ENCODE measurements at places on chromosomes 2 and 18.
A peak's percentile ranks its signal among the peaks of the same experiment; 100 is the strongest.

- DNase-seq, result no peak
Measured at GRCh38 chr2:71830497-71831192, 317.0 kb downstream of the CYP26B1 start.

DNA sequence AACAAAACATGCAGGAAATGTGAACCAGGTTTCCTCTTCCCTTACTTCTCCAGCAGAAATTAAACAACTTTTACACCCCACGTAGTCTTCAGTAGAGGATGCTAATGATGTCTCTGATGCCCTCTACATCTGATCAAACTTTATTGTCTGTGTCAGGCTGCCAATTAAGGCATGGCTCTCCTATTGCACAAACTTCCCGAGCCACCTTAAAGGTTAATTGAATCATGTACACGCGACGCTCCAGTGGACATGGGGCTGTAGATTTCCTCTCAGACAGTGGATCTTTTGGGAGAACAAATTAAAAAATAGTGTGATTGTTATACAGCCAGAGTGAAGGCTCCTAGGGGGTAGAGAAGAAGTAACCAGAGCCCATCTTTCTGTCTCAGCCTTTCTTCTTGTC, 301.6 kb downstream of the SMAD2 start:
- no peak for DNase-seq

- DNase-seq, result no peak
Measured at GRCh38 chr2:42196070-42196402, 26.9 kb downstream of the EML4 start.

GRCh38 chr2:29706171-29706720, 215.1 kb downstream of the ALK start:
- DNase-seq, result no peak

DNA sequence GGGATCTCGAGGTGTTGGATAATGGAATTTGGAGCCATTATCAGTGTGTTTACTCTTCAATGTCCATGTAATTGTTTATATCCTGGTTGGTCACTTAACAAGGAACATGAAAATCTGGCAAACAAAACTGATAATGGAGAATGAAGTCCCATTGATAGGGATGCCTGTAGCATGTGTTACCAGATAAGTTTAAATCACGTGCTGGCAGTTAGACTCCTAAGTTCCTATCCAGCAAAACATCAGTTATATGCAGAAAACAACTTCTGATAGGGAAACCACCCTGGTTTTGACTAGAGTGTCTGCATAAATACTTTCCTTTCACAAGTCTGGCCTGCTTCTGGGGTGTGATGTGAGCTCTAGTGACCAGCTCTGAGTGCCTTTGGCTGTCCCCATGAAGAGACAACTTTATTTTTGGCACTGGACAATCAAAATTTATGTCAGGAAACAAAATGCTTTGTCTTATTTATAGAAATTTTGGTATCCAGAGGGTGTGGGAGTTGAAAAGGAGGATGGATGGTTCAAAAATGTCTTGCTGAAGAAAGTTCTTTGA, 82.0 kb downstream of the FHOD3 start:
- DNase-seq, result no peak

DNA sequence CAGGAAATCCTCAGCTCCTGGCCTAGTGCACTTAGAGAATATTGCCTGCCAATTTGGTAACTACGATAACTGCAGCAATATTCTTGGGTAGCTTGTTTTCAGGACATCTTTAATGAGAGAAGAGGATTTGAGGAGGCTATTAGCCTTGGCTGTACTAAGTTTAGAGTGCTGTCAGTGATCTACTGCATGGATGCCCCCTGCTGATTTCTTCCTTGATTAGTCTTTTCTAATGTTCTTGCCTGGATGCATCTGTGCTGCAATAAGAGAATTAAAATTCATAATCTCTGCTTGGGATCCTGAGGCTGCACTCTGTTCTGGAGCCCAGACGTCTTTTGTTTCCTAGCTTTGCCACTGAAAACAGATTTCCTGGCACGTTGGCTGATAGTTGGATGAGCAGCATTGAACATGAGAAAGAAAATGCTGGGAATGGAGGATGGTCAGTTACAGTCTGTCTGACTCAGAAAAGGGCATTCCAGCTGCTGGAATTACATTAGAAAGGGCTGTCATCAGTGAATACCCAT, 115.4 kb downstream of the CCDC85A start:
- no peak for DNase-seq

DNA sequence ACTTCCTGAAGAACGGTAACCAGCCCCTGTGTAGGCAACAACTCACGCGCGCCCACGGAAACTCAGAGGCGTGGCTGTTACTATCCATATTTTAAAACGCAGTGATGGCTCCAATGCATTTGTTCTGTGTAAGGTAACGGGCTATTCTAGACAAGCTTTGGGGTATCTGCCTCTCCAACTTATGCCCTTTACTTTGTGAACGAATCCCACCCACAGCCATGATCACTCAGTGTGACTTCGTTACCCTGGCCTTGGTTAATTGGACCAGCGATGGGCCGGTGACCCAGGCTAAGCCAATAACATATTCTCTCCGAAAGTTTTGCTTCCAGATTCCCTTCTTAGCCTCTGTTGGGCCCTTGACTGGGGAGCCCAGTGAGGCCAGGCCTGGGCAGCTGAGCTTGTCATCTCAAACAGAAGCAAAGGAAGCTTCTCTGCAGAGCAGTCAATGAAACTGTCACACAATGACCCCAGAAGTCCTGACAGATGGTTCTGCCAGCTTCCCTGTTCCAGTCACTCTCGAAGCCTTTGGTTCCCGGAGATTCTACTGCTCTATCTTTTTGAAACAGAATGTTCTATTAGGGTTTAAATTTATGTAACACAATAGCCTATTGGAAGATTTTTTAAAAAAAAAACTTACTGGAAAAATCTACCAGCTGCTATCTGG, 30.7 kb upstream of the ROCK2 start:
- DNase-seq, result no peak

- DNase-seq, result no peak
Measured at GRCh38 chr2:68900496-68901198, 29.4 kb upstream of the BMP10 start.

DNA sequence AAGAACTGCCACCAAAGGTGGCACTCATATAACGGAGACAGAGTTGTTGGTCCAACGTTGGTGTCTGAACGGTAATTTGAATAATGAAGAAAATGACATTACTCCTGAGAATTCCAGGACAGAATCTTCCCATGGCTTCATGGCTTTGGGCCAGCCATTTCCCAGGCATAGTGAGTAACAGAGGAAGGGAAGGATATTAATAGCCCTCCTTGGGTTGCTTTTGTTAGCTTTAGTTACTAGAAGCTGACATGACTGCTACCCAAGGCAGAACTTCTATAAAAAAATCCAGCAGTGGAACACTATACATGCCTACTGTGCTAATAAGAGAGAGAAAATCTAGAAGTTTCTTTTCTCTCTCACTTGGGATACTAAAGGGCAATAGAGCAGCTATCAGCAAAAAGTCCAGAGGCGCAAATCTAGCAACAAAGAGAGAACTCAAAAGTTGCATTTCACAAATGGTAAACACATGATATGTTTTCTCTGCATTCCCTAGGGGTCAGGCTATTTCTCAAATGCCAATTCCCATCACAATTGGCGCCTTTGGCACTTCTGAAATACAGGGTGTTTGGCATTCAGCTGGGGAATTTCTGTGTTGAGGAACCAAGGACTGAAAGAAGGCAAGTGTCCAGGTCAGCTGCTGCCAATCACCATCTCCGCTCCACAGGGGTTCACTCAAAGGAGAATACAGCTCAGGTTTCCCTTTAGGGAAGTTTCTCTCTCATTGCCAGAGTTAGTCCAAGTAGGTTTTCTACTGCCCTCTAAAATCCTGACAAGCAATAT, 160.8 kb upstream of the KYNU start:
- DNase-seq, result no peak

GRCh38 chr18:78994531-78994930, 14.9 kb downstream of the SALL3 start:
- DNase-seq, result no peak

- no peak for DNase-seq
Measured at GRCh38 chr2:27281855-27282559, at the start of gene TRIM54. Gene TRIM54 (plus strand): TSS chr2:27282429. CDS start chr2:27282732, 303 bp downstream.

DNA sequence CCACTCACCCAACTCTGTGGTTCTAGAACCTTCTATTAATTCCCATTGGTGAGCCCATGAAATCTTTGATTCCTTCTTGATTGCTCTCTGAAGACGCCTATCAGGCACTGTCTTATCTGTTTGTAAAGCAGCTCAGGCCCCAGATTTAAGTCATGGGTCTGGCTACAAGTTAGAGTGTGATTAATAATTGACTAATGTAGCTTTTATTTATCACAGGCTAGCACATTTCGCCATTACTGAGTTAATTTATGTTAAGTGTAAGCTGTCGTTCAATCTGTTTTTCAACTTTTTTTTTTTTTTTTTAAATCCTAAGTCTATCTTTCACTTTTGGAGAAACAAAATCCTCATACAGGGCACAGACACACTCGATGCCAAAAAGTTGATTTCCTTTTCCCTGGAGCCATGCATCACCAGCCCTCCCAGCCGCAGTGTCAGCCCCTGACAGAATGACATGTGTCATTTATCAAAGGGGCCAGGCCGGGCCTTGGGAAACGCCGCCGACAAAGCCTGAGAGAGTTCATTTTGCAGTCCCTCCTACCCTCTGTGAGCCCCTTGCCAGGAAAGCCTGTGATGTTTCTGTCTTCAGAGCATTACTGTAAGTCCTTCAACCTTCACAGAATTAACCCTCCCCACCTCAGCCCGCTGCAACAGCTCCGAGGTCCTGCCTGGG, 15.8 kb downstream of the TSHZ1 start:
- DNase-seq, result no peak

DNA sequence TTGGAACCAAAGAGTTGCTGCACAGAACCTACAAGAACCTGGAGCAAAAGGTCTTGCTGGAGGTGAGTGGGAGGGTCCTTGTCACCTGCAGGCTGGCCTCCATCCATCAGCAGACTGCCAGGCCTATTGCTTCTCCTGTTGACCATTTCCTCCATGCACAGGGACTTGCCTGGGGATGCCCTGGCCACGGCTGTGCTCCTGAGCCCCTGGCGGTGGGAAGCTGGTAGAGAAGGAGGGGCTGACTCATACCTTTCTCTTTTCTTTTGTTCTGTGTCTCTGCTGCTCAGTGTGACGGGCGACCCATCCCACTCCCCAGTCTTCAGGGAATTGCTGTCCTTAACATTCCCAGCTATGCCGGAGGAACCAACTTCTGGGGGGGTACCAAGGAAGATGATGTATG, 102.6 kb downstream of the DGKD start:
- no peak for DNase-seq

GRCh38 chr2:240296476-240297255, 138.8 kb upstream of the GPC1 start:
- DNase-seq, result no peak

GRCh38 chr2:237207646-237208045, 122.0 kb downstream of the COPS8 start:
- no peak for DNase-seq

DNA sequence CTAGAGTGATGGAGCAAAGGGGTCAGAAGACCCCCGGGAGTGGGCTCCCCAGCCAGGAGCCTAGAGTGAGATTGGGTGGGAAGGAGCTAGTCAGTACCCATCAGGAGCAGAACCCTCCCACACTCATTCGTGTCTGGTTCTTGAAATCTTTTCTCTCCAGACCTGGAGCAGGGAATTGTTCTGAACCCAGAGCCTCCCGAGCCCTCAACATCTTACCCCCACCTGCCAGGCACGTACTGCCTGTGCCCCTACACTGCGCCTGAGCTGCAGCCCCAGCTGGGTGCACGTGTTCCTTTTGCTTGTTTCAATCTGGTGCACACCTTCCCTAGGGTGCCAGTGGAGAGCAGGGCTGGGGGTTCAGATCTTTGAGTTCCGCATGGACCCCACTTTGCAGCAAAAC, 52.6 kb downstream of the BCL2L11 start:
- DNase-seq, result no peak

DNA sequence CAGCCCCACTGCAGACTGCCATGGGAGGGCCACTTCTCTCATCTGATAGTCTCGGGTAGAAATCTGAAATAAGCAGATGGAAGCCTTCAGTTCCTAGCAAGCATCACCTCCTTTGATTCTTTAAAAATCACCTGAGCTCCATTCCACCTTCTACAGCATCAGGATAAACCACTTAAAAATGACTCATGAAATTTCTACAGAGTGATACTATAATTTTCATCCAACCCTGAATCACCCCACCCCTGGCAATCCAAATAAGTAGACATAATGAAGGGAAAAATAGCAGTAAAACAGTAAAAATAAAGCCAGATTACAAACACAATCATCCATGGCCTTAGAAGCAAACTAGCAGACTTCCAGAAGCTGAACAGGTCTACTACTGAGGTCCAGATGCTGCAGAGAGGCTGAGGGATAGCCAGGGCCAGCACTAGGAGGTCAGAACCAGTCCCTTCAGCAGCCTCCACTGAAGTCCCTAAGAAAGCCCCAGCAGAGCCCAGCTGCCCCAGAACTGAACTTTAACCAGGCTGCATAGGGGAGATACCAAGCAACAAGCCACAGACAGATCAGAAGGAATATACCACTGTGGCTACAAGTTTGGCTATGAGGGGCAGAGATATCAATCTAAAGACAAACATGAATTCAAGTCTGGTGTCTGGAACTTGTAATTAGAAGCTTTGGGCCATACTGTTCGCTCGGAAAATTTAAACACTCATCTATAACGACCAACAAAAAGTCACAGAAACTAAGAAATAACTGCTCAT, 54.7 kb upstream of the RNU4ATAC start:
- DNase-seq, result no peak

GRCh38 chr2:84779781-84780180, 101.1 kb downstream of the TRABD2A start:
- DNase-seq, result no peak

GRCh38 chr2:215982465-215982875, 30.9 kb downstream of the MREG start:
- DNase-seq, result no peak

- DNase-seq, result no peak
Measured at GRCh38 chr2:173657996-173658717, 303.5 kb downstream of the CDCA7 start.

- DNase-seq, result peak; percentile 2
Measured at GRCh38 chr18:5868218-5868854, 27.0 kb downstream of the TMEM200C start.

- DNase-seq, result no peak
Measured at GRCh38 chr2:38301340-38301968, 75.6 kb downstream of the ATL2 start.

DNA sequence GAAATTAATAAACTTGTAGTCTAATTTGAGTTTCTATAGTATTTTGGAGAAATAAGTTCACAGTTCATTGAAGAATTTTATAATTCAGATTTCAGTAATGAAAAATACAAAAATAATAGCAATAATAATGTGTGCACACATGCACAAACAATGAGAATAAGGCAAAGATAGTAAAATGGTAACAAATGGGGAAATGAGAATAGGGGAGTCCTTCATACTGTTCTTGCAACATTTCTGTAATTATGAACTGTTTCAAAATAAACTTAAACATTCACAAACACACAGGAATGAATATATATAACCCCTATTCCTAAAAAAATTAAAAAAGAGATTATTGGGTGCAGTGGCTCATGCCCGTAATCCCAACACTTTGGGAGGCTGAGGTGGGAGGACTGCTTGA, 63.9 kb downstream of the SPRED2 start:
- DNase-seq, result no peak

DNA sequence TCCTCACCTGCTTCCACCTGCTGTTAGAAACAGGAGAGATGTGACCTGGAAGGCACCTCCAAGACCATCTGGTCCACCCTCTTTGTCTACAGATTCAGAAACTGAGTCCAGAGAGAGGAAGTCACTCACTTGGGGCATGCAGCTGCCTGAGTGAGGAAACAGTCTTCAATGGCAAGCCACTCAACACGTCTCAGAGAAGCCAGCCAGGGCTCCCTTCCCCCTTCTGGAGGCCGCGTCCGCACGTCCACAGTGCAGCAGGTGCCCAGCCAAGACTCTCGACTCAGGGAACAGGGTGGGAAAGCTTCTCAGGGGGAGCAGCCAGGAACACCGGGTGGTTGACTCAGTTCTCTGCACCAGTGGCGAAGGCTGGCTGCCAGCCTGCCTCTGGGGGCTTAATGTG, 201.7 kb downstream of the BCL11A start:
- no peak for DNase-seq

Data from NCI-H1417 (cell line).